NAMALWA (cell line): ENCODE measurements at places on chromosomes 4 and X.
A peak's percentile ranks its signal among the peaks of the same experiment; 100 is the strongest.

GRCh38 chr4:82510216-82510615, 51.6 kb downstream of the TMEM150C start:
- DNase-seq = no peak

DNA sequence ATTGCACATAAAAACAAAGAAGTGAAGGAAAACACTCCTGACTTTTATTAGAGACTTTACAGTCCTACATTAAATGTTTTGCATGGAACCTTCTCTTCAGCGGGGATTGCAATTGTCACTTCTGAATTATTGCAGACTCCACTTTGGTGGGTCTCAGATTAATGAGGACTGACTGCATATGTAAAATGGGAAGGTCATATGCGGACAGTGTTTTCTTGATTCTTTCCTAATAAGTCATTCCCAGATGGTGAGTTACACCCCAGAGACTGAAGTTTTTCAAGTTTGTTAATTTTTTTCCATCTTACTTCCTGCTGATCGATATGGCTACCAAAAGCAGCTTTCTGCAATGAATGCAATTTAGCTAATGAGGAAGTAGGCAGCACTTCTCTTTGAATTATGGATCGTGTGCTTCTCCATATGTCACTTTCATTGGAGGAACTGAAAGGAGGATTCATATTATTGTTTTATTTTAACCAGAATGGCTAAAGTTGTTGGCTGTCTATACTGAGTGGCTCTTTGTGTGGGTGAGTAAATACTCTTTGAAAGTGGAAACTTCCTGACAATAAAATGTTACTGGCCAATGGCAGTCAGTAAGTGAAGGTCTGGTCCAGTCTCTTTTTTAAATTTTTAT, 119.3 kb upstream of the CLNK start:
- no peak for DNase-seq

DNA sequence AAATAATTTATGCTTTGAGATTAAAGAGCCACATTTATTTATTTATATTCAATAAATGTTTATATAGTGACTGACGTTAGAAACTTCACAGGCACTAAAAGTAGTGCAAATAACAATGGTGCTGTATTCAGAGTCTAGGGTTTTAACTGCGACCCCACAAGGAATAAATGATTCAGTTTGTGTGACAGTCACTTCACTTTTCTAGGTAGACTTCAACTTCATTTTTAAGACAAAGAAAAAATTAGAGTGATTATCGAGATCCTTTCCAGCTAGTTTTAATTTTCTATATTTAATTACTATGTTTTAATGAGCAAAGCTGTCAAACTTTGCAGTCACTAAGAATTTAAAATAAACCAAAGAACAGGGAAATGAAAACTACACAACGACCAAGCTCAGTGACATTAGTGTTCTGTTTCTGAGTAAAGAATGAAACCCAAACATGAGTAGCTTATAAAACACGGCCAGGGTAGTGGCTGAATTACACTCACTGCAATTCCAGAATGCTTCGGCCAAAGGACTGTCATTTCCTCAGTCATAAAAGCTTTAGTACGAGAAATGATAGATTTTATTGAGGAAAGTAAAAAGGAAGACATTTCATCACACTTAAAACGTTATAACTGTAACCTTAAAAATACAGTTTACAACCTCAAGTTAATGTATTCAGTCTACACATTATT, 38.6 kb downstream of the ADGRA3 start:
- no peak for DNase-seq

GRCh38 chr4:1244081-1244977, 4.6 kb downstream of the CTBP1 start:
- no peak for DNase-seq

- DNase-seq = no peak
These were observed 44.8 kb upstream of the PTPN13 start for GRCh38 chr4:86549163-86549788.

GRCh38 chr4:123776267-123776666, 379.7 kb downstream of the SPRY1 start:
- peak; percentile 22 for DNase-seq

GRCh38 chr4:153542834-153543233, 76.7 kb downstream of the TMEM131L start:
- DNase-seq = no peak

GRCh38 chr4:52098618-52099017, 47.5 kb downstream of the SPATA18 start:
- no peak for DNase-seq

- DNase-seq = no peak
These were observed 22.2 kb downstream of the PHKA2 start for GRCh38 chrX:18961686-18962085.

DNA sequence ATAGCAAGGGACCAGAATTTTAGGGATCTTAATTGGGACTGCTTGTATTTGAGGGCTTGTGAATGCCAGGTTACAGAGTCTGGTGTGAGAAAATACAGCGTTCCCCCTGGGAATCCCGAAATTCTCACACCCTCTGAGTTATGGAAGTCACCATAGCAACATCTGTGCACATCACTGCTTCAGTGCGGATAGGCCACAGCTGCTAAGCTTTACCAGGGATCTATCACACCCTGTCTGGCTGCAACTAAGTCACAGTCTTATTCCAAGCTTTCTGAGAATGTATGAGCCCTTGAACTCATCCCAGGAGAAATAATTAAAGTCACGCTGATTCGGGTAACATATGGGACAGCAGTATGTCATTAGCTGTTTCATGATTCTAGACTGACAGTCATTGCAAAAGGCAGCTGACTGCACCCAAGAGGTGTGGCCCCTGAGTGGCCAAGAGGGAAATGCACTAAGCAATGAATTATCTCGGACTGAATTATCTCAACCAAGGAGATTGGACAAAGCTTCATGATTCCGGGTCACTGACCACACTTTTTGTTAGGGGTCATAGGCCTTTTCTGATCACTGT, 46.7 kb upstream of the BTC start:
- DNase-seq = no peak

DNA sequence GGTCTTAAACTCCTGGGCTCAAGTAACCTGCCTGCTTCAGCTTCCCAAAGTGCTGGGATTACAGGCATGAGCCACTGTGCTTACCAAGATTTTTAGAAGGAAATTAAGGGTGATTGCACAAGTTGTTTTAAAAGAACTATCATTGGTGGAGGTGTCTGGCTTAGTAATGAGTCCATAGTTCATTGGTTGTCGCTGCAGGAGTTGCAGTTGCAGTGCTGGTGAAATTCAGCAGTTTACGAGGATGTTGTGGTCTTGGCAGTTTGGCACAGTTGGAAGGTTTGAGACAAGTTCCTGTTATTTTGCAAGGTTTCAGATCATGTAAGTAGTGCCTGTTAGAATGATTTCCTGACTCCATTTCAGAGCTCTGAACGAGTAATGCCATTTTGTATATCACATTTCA, 48.1 kb downstream of the RAB40AL start:
- no peak for DNase-seq

- DNase-seq = no peak
These were observed 1.7 kb upstream of the NXT2 start for GRCh38 chrX:109534933-109535332.

DNA sequence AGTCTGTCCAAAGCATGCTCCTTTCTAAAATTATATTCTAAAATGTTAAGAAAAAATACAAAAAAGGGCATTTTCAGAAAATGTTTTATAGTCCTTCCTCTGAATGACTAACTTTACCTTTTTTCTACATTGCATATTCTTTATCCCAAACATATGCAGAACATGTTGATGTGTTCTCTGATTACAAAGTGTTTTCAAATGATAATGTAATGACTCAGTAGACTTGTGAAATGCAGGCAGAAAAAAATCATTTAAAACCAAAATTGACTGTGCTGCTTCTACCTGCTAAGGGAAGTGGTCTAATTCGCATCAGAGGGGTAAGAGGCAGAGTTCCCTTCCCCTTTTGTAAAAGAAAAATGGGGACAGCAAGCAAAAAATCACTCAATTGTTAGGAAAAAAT, 22.7 kb upstream of the YTHDC1 start:
- DNase-seq = no peak

DNA sequence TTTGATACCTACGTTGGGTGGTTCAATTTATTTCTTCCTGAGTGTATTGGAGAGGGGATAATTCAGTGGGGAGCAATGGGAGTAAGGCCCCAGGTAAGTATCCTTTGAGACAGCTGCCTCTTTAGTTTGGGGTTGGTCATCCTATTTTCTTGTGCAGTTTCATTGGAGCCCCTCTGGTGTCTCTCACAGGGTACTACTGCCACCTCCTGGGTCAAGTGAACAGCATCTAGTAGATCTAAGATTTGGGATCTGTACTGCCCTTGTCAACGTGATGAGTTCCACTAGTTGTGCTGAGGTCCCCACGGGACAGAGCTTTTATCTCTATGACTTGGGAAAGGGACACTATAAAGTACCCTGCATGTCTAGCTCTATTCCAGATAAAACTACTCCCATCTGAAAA, 80.6 kb downstream of the PBDC1 start:
- peak; percentile 48 for DNase-seq

- no peak for DNase-seq
These were observed 591 bp upstream of the ACSL4 start for GRCh38 chrX:109733613-109734083.

DNA sequence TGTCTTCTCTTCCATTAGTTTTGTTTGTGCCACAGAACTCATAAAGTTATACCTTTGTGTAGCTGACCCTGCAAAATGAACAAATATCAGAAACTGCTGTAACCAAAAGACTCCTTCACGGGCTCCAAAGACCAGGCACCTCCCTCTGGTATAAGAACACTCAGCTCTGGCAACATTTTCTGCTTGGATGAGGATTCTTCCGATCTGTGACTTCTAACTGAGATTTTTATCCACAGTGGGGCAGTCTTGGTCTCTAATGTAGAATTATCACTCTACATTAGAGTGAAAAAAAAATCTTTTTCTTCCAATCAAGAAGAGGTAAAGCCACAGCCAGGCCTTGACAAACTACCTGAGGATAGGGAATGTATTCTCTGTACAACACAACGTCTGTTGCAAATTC, 38.5 kb upstream of the PRSS48 start:
- peak; percentile 6 for DNase-seq

- DNase-seq = no peak
These were observed 542.3 kb upstream of the GRIA3 start for GRCh38 chrX:122641826-122642225.

DNA sequence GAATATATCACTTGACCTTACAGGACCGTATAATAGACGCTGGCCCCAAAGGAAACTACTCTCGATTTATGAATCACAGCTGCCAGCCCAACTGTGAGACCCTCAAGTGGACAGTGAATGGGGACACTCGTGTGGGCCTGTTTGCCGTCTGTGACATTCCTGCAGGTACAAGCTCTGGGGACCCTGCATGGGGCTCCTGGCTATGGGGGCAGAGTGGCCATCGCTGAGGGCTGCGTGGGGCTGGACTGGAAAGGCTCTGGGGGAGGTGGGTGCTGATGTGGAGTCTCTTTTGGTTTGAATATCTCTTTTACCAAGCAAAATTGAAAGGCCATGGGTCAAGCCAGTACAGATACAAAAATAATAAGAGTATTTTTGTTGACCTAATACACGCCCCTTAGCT, 33.9 kb downstream of the NELFA start:
- DNase-seq = no peak

DNA sequence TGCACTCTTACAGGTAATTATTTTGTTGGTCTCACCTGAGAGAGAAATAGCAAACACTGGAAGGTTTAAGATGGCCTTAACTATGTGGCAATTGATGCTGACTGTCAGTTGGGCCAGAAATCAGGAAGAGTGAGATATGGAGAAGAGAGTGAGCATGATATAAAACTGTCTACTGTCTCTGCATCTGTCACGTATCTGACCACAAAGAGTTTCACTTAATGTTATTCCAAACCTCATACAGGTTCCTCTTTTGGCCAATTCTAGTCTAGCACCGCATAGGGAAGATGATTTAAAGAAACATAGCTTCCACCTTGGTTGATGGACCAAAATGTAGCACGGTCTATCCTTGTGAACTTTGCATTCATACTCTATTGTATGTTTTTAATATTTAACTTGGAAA, 381.0 kb upstream of the BOD1L1 start:
- no peak for DNase-seq

- no peak for DNase-seq
These were observed 898 bp upstream of the PDGFC start for GRCh38 chr4:156972379-156973015.

GRCh38 chrX:137297167-137297566, 263.4 kb upstream of the GPR101 start:
- DNase-seq = no peak

DNA sequence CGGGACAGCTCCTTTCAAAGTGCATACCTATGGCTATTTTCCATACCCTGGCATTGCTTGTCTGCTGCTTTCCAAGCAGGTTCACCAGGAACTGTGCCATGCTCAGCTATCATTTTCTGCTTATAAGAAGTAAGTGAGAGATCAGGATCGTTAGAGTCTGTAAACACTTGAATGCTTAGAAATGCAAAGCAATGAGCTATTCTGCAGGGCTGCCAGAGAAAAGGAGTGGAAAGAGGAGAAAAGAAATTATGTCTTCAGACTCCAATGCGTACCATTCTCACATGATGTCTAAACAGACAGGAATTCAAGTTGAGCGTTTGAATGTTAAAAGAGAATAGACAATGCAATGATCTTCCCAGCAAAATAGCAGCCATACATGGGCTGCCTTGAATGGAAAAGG, 245.5 kb upstream of the SLC7A11 start:
- DNase-seq = no peak

GRCh38 chrX:103002576-103002975, 61.4 kb downstream of the BEX1 start:
- no peak for DNase-seq

DNA sequence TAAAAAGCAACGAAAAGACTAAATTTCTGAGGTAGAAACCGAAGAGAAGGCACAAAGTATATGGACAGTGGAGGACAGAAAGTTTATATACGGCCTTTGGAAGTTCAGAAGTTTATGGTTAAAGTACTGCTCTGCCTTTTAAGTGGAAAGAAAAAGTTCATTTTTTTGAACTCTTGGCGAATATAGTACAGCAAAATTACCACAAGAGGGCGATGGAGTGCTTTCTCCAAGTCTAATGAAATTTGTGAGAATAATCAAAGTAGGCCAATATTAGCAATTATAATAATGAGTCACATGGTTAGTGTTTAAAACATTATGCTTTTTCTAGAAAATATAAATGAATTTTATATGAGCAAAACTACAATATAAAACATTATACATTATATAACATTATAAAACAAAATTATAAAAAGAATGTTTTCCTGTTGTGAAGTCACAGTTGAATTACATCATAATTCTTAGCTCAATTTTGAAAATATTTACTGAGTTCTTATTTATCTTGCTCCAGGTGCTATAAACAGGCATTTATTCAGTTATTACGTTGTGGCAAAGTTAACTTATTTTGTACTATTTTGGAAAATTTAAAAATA, 136.2 kb upstream of the BMPR1B start:
- peak; percentile 66 for DNase-seq

DNA sequence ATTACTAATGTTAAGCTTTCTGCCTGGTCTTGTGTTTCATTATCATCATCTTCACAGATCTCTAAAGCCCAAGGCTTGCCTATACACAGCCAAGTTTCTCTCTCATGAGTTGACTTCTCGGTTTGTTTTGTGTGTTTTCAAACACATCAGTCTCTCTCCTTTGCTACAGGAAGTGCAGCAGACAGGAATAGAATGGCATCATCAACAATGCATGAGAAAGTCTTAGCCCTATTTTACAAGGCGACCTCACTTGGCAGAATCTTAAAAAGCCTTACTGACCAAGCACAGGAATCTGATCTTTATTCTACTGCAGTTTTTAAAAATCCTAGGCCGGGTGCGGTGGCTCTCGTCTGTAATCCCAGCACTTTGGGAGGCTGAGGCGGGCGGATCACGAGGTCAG, 36.8 kb downstream of the CC2D2A start:
- no peak for DNase-seq
